ENCODE measurements at places on chromosomes 12 and 14.

DNA sequence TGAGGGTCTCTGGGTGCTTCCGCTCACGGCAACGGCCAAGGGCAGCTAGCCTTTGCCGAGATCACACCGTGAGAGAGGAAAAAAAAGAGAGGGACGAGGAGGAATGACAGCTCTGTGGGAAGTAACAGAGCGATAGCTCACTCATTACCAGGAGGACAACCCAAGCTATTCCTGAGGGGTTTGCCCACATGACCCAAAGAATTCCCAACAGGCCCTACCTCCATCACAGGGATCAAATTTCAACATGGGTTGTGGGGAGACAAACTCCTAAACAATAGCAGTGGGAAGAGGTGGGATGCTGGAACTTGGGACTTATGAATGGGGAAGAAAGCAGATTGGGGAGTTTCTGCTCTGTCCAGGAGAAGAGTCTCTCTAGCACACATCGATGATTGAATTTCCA lies 180.6 kb downstream of the LRRK2 start:
- DNase-seq, result no peak

DNA sequence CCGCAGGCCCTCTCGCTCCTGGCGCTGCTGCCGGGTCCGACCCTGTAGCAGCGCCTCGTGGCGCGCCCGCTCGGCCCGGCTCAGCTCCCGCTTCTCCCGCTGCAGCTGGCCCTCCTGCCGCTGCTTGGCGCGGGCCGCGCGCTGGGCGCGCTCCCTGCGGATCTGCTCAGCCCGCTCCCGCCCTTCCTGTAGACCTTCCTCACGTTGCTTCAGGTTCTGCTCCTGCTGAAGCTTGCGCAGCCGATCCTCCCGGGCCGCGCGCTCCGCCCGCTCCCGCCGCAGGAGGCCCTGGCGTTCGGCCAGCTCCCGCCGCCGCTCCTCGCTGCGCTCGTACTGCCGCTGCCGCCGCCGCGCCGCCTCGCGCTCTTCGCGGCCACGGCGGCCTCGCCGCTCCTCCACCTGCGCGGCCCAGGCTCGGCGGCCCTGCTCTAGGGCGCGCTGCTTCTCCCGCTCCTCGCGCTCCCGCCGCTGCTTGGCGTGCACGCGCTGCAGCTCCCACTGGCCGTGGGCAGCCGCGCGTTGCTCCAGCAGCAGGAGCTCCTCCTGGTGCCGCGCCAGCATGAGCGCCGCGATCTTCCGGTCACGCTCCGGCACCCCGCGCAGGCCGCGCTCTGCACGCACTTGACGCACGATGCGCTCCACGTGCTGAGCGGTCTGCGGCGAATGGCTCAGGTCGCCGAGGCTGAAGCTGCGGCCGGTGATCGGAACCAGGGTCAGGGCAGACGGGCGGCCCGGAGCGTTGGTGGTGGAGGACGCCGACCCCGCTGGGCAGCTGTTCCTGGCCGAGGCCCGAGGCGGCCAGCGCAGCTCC lies 2.4 kb downstream of the CCDC177 start:
- DNase-seq, result no peak

GRCh38 chr12:15601210-15601800 lies 187.9 kb downstream of the EPS8 start:
- DNase-seq, result peak; percentile 75

- peak; percentile 97 for DNase-seq
These were observed 21.1 kb upstream of the LGALS3 start for GRCh38 chr14:55107766-55108554.

GRCh38 chr12:80710727-80711449 lies 3.5 kb downstream of the MYF6 start:
- DNase-seq, result no peak

DNA sequence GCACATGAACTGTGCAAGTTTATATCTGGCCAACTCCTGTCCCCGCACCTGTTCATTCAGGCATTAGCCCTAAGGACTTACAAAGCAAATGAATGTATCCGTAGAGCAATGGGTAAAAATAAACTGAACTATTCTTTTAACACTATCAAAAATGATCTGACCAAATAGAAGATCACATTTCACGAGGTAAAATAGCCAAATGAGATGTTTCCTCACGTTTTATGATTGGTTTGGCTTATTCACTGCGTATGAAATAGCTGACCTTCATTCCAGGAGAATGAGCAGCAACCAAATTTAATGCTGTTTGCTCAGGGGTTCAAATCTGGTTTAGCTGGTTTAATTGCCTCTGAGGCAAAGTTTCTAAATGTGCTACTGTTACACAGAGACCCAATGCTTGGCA lies 216.0 kb upstream of the EEA1 start:
- no peak for DNase-seq

DNA sequence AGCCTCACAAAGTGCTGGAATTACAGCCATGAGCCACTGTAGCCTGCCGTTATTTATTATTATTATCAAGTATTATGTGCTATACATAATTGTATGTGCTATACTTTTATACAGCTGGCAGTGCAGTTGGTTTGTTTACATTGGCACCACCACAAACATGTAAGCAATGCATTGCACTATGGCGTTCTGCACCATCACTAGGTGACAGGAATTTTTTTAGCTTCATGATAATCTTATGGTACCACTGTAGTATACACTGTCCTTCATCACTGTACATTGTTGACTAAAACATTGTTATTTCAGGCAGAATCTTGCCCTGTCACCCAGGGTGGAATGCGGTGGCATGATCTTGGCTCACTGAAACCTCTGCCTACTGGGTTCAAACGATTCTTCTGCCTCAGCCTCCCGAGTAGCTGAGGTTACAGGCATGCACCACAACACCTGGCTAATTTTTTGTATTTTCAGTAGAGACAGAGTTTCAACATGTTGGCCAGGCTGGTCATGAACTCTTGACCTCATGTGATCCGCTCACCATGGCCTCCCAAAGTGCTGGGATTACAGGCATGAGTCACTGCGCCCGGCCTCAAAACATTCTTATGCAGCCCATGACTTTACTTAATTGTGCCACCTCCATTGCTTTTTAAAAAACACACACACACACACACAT lies 17.1 kb downstream of the MRPL42 start:
- no peak for DNase-seq

GRCh38 chr12:32003654-32004053 lies 44.4 kb downstream of the RESF1 start:
- DNase-seq, result no peak

GRCh38 chr14:52429451-52429850 lies 115.3 kb downstream of the PTGER2 start:
- no peak for DNase-seq

- DNase-seq, result peak; percentile 56
These were observed 123.5 kb upstream of the DYRK2 start for GRCh38 chr12:67524861-67525616.

DNA sequence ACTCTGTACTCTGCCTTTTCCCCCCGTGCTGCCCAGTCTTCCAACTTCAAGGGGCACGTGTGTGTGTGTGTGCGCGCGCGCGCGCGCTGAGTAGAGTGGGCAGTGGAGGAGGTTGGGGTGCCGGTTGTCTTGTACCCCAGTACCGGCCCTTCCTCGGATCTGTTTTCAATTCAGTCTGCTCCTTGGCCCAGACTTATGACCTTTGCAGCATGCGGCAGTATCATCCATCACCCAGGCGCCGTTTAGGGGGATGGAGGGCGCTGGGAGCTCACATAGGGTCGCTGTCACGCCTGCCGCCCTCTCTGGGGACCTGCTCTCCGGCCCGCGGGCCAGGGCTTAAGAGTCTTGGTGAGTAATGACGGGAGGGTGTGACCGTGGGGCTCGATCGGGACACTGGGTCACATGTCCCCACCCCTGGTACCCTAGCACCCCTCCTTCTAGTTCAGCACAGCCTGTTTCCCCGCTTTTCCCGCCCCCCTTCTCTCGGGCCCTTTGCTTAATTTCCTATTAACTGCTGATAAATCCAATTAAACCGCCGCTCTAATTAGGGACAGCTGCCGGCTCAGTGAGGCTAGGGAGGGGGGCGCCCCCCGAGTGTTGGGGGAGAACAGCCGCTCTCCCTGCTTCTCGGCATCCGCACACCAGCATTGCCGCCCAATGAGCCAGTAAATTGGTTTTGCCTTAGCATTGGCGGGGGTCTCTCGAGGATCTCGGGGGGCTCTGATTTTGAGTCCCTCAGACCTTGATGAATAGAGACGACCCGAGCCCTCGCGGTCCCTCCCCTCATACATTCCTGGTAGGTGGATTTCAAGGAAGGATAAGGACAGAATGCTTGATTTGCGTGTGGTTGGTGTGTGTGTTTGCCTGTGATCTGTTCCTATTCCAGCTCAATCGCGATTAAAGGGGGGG lies 9.3 kb downstream of the STAC3 start:
- DNase-seq, result no peak

DNA sequence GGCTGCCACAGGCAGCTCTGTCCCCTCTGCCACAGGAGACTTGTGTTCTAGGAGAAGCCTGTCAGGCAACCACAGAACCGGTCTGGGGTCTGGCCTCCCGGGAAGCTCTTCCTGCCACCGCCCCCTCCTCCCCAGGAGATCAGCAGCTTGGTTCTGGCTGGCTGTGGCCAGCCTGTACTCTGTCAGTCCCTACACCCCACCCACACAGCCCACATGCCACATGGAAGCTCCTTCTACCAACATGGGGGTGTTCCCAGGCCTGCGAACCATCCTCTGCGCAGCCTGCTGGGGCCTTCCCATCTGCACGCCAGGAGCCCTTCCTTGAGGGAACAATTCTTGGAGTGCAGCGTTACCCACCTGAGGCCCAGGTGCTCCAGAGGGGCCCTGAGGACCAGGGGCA lies 16.8 kb downstream of the TMEM106C start:
- DNase-seq, result no peak

GRCh38 chr14:63730659-63731058 lies 2.8 kb upstream of the SGPP1 start:
- no peak for DNase-seq

DNA sequence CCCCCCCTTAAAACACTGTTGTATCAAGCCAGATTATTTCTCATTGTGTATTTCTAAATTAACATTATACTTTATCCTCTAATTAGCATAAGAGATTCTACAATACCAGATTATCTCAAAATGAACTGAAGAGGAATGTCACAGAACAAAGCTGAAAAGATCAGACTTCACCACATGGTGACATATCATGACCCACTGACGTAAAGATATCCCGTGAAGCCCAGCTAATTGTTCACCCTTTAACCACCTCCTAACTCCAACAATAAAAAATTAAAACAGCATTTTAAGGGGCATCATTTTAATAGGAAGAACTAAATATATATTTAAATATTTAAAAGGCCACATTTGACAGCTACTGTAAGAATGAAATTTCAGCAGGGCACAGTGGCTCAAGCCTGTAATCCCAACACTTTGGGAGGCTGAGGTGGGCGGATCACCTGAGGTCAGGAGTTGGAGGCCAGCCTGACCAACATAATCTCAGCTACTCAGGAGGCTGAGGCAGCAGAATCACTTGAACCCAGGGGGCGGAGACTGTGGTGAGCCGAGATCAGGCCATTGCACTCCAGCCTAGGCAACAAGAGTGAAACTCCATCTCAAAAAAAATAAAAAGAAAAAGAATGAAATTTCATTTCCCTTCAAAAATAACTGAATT lies 29.0 kb downstream of the CDK17 start:
- no peak for DNase-seq

- no peak for DNase-seq
These were observed 48.4 kb downstream of the ELK3 start for GRCh38 chr12:96242597-96242996.

DNA sequence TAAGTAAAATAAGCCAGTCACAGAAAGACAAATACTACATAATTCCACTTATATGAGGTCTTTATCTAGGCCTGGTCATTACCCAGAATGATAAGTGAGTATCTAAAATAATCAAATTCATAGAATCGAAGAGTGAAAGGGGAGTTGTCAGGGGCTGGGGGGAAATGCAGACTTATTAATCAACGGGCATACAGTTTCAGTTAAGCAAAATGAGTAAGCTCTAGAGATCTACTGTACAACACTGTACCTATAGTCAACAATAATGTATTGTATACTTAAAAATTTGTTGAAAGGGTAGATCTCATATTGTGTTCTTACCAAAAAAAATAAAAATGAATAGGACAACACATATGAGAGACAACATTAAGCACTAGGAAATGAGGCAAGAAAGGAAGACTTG lies 13.3 kb downstream of the BTBD7 start:
- DNase-seq, result no peak

GRCh38 chr14:42504433-42504832 lies 897.8 kb downstream of the LRFN5 start:
- DNase-seq, result peak; percentile 32

Data from inflammatory macrophage (primary cell).